ENCODE measurements at places on chromosomes 4 and X.

GRCh38 chr4:188717661-188718060, 578.4 kb downstream of the TRIML1 start:
- no peak for DNase-seq

- DNase-seq, result no peak
Observed at GRCh38 chrX:30821116-30821515, 67.9 kb downstream of the TAB3 start.

DNA sequence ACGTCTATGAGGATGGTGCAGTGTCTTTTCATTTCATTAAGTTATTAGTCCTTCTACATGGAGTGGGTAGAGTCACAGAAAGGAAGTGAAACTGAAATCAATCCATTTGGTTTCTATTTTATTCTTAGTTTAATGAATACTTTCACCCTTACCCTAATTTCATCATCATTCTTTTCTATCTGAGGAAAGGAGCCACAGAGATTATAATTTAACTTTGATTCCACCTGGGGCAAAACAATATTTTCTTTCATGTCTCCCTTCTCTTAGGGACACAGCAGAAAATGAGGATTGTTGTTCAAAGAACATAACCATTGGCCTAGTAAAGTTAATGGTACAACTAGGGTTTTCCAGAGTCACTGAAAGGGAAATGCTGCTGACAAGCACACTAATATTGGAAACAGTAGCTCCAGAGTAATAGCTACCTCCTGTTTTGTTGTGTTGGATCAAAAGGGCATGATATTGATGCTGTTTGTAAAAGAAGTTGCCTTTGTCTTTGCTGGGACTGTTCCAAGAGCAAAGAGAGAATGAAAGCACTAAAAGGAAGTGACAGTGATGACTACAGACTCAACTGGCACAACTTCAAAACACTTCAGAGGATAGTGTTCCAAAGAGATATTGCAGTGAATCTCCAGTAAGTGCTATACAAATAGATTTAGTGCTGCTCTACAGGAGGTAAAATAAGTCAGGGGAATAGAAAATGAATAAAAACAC, 247.1 kb upstream of the PITX2 start:
- no peak for DNase-seq

- DNase-seq, result no peak
Observed at GRCh38 chrX:37350034-37350365, 836 bp downstream of the PRRG1 start.

GRCh38 chr4:176238157-176238610, 30.8 kb downstream of the ASB5 start:
- no peak for DNase-seq

GRCh38 chr4:43238008-43238407, 345.5 kb downstream of the GRXCR1 start:
- no peak for DNase-seq

- no peak for DNase-seq
Observed at GRCh38 chr4:163866728-163867315, 372.3 kb downstream of the TMA16 start.

- DNase-seq, result no peak
Observed at GRCh38 chrX:20393944-20394343, 127.2 kb upstream of the RPS6KA3 start.

DNA sequence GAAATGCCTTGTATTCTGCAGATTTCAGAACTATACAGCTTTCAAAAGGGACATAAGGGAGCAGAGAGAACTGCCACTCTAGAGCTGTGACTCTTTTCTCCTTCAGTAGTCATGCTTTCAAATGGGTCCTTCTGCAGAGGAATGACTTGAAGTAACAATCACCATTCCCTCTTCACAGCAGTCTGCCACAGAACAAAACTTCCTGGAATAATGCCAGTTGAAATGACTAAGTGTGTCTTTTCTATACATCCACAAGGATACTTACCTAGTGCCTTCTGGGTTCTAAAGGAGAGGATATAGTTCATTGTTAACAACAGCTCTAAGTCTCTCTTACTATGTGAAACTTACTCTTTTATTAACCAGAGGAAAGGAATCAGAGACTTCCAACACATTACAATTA, 515.4 kb upstream of the ATOH1 start:
- no peak for DNase-seq

- no peak for DNase-seq
Observed at GRCh38 chrX:16103625-16104024, 19.7 kb upstream of the GRPR start.

- DNase-seq, result no peak
Observed at GRCh38 chr4:1502976-1503375, 96.7 kb upstream of the NKX1-1 start.

- DNase-seq, result no peak
Observed at GRCh38 chr4:48333587-48333986, 7.7 kb upstream of the SLAIN2 start.

- no peak for DNase-seq
Observed at GRCh38 chr4:10492464-10492863, 35.2 kb upstream of the ZNF518B start.

- DNase-seq, result no peak
Observed at GRCh38 chr4:8405516-8405875, 35.0 kb downstream of the ACOX3 start.

DNA sequence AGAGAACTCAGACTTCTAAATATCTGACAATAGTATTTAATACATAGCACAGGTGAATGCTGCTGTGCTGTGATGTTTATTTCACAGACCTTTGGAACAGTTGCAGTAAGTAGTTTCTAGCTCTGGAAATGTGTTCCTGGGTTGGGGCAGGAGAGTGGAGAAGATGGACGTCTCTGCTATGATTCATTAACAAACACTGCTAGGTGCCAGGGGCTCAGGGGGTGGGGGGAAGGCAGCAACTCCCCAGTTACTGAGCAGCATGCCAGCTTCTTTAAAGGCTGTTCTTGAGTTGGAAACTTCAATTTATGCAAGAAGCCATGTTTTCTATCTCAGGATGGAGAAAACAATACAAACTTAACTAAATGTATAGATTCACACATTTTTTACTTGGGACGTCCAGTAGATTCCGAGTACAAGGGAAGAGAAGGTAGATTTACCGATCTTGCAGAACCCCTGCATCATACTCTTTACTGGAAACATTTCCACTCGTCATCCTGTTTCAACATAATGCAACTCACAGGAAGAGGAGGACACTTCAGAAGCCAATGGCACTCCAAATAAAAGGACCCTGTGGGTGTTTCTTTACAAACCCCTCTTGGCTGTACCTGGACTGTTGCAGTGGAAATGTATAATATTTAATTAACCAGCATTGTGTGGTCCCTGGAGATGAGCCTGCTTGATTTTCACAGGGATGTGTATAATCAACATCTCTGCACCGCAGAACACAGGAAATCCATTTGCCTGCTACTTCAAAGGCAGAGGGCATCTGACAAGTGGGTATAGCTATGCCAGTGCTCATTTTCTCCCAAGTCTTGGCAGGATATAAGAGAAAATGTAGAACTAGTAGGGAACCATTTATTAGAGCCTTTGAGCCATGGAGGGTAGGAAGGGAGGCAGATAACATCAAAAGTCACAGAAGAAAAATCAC, 171.4 kb downstream of the SH3KBP1 start:
- DNase-seq, result no peak

GRCh38 chr4:123876671-123877101, 480.1 kb downstream of the SPRY1 start:
- no peak for DNase-seq

DNA sequence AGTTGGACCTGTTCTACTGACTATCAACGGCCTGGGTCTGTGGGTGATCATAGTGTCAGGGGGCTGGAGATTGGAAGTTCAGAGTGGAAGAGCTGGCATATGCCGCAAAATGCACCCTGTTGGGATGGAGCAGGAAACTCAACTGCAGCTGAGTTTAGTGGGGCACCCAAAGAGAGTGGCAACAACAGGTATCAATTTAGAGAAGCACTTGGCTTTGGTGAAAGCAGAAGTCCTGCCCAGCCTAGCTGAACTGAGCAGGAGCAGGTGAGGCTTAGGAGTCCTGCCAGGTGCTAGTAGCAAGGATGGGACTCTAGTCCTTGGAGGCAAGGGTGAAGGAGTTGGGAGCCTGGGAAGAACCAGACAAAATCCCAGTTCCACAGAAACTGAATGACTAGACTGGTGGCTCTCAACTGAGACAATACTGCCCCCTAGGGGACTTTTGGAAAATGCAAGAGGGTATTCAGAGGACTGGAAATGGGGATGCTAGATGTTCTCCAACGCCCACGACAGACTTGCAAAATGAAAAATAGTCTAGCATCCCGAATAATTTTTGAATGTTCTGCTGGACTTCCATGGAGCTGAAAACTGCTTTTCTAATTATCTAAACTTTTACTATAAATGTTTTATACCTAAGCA, 49.4 kb downstream of the RTL9 start:
- no peak for DNase-seq

Measured in stimulated activated CD8-positive, alpha-beta memory T cell treated with anti-CD3 and anti-CD28 coated beads, Interleukin-2, amount 100 ng/mL, for 1 hour (primary cell).